Activated CD4-positive, alpha-beta T cell treated with anti-CD3 and anti-CD28 coated beads, Interleukin-2, amount 50 U/mL, for 24 hours (primary cell): ENCODE measurements at places on chromosomes 12 and 14.

DNA sequence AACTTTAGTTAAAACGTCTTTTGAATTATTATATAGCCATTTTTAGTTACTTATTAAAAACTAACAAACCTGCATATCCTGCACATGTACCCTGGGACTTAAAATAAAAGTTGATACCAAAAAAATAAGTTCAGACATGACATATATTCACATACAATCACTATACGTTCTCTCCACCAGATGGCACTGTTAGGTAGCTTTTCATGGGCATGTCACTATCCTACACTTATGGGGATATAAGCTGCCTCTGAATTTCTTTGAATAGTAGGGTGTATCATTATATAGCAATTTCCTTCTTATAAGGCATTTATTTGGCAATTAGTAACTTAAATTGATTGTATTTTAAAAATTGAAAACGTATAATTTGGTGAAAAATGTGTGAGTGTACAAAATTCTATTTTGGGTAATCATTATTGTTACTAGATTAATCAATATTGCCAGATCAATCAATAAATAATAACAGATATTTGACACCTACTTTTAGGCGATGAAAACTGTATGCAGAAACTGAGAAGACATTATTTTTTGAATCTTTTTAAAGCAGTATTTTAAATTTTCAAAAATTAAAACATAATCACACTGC lies 31.8 kb upstream of the OR10A7 start:
- DNase-seq = no peak

GRCh38 chr12:13937735-13938134 lies 43.7 kb downstream of the GRIN2B start:
- no peak for DNase-seq

DNA sequence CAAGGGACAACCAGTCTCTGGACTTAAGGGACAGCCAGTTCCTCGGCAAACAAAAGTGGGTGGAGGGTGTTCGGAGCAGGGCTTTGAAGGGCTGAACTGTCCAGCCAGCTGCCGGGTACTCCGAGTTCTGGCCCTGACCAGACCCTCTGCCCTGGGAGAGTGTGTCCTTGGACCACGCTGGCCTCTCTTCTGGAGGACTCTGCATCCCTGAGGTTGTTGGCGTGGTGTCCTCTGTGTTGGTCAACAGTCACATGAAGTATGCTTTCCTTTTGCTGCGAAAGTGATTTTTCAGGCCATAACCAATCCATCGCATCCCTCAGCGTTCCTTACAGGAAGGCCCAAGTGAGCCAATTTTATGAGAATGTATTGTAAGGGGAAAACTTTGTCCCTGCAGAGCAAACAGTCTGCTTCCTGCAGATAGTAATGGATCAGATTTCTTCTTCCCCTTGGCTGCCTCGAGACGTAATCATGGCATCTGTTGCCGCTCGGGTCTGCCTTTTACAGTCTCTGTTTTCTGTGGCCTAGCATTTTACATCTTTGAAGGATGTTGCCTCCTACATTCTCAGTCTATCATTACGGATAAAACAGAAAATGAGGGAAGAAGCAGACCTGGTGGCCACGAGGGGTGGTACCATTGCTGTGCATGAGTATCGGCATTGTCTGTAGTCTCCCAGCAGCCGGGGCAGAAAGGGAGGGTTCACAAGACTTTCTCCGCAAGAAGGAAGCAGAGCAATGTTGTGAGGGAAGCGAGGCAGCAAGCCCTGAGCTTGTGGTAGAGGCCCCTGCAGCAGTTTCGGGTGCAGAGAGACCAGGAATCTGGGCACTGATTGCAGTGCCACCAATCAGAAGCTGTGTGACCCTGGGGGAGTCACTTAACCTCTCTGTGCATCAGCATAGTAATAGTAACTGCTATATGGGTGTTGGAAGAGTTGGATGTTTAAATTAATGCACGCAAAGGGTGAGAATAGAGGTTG lies 47.4 kb downstream of the SMIM41 start:
- no peak for DNase-seq

GRCh38 chr12:104792570-104792969 lies 165.5 kb downstream of the SLC41A2 start:
- no peak for DNase-seq

GRCh38 chr12:93663729-93664084 lies 13.5 kb upstream of the CRADD start:
- DNase-seq = no peak

DNA sequence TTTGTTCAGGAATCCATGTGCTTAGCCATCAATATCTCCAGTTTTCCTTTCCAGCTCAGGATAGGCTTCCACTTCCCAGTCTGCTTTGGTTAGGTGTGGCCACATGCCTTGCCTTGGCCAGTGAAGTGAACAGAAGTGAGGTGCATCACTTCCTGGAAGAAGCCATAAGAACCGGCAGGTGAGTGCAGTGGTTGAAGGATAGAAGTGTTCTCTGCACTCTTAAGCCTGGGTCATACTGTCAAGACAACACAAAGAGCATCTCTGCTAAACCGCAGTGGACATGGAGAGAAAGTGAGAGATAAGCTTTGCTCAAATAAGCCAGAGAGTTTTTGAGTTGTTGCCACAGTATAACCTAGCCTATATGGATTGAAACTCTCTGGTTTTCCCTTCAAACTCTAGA lies 11.4 kb downstream of the GNG2 start:
- no peak for DNase-seq

- no peak for DNase-seq
Measured at GRCh38 chr14:34465069-34465859, 3.2 kb upstream of the SPTSSA start.

- no peak for DNase-seq
Measured at GRCh38 chr12:109475993-109476806, 900 bp downstream of the KCTD10 start.

GRCh38 chr12:122545855-122546254 lies 18.8 kb downstream of the KNTC1 start:
- no peak for DNase-seq

DNA sequence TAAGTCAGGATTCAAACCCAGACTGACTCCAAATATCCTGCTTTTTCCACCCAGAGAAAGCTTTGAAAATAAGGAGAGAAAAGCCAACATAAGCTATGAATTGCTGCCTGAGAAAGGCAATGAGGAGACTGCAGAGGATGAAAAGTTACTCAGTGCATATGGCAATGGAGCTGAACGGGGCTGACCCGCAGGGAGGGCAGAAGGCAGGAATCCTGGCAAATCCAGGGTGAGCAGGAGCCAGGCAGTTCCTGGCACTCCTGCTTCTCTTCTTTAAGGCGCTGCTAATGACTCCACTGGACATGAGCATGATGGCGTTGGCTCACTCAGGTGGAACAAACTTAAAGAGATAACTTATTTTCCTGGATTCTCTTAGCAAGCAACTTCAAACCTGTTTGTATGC lies 95.2 kb upstream of the TMCC3 start:
- DNase-seq = no peak

- no peak for DNase-seq
Measured at GRCh38 chr14:66101662-66102061, 384.5 kb upstream of the CCDC196 start.

DNA sequence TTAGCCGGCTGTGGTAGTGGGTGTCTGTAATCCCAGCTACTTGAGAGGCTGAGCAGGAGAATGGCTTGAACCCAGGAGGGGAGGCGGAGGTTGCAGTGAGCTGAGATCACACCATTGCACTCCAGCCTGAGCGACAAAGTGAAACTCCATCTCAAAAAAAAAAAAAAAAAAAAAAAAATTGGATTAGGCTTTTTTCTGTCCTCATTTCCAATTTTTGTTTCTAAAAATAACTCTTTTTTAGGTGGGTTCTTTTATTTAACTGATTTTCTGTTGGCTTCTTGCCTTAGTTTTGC lies 863.7 kb downstream of the LRFN5 start:
- DNase-seq = no peak

GRCh38 chr14:92217936-92218335 lies 96.2 kb downstream of the CPSF2 start:
- DNase-seq = no peak

DNA sequence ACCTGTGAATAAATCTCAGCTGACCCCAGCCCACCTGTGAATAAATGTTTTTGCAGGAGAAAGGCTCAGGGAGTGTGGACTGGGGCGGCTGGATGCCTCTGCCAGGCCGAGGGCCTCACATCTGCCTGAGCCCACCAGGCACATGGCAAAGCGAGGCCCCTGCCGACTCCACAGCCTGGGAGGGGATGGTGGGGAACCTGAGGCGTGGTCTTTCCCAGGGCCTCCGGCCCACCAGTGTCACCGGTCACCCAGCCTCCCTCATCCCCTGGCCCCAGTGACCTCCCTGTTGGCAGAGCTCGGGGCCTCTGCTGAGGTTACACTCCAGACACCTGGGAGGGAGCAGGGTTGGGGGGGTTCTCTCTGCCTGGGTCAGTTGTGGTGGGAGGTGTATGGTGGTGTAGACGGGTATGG lies 8.2 kb downstream of the NOC4L start:
- DNase-seq = no peak

- no peak for DNase-seq
Measured at GRCh38 chr12:103986829-103987228, 21.2 kb downstream of the TDG start.

- DNase-seq = peak; percentile 62
Measured at GRCh38 chr12:53352331-53353256, 16.4 kb upstream of the SP7 start.

- no peak for DNase-seq
Measured at GRCh38 chr14:74402401-74403251, 23.4 kb downstream of the SYNDIG1L start.

DNA sequence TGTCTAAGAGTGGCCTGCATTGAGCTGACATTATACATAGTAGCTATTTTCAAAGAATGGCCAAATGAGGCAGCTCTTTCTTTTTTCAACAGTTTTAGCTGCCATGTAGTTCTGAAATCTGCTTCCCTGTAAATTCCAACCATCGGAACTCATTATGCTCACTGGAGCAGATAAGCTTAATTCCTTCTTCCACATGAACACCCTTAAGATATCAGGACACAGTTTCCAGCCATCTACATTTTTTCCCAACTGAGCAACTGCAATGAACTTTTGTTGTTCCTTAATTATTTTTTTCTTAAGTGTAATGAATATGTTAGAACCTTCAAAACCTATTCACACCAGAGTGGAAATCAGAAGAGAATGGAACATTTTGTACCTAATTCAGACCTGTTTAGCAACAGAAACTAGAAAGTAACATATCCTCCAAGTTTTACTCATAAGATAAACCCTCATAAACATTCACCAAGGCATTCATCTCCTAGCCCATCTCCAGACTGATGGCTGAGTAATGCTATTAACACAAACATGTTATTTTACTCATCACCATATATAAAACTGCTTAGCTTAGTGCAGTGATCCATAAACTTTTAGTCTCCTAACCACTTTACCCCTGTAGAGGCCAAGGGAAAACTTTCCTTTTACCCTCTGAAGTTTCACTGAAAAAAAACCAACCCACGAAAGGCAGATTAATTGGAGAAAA lies 296.1 kb upstream of the SYT1 start:
- DNase-seq = no peak

DNA sequence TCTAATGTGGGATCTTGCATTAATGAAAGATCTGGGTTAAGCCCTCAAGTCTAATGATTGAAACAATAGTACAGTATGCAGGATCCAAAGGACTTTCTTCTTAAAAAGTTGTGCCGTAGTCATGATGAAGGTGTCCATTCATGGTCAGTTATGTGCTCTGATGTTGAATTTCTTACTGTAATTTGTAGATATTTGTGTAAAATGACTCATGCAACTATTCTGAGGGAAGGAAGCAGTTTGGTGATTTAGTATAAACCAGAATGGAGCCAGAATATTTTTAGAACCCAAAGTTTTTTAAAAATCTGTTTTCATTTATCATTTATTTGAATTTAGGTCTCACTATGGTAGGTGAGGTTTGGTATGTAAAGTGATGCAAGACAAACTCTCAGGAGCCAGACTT lies 151.2 kb downstream of the AKAP6 start:
- DNase-seq = no peak

DNA sequence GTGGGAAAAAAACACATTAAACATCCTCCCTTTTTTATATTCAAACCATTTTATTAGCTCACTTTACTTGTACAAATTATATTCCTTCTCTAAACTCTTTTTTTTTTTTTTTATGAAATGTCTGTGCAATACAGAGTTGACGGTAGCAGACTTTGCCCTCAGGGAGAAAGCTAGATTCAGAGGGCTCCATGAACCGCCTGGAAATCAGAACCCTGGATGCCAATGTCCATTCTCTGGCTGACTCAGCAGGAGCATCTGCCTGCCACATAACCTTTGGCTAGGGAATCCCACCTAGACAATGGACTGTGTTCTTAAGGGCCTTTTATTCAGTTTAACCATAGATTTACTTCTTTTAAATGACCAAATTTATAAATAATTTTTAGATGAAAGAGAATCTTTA lies 467.0 kb downstream of the MDGA2 start:
- DNase-seq = no peak

GRCh38 chr14:22980672-22981089 lies 1.7 kb downstream of the AJUBA start:
- DNase-seq = no peak

DNA sequence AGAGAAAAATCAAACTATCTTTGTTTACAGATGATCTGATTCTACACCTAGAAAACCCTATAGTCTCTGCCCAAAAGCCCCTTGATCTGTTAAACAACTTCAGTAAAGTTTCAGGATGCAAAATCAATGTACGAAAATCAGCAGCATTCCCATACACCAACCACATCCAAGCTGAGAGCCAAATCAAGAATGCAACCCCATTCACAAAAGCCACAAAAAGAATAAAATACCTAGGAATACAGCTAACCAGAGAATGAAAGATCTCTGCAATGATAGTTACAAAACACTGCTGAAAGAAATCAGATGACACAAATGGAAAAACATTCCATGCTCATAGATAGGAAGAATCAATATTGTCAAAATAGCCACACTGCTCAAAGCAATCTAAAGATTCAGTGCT lies 265.7 kb downstream of the AEBP2 start:
- DNase-seq = no peak

DNA sequence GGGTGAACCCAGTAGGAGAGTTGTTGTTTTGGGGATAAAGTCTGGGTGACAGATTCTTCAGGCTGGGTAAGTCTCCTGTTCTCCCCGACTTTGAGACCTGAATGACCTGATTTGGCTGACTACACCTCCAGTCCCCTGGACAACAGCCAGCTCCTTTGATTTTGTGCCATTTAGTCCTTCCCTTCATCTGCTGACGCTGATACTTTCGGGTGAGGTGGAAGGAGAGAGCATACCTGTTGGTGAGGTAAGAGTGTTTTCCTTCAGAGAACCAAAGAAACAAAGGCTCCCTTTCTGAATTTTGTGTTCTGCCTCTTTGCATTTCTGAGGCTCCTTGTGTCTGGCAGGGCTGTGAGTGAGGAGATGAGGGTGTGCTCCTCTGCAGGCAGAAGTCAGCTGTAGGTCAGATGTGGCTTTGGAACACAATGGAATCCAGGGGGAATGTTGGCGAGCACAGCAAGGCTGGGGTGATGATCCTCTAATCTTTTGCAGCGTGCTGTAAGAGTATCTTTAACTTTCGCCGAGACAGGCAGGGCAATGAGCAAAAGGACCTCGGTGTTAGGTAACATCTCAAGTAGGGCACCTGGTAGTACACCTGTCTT lies 12.1 kb downstream of the ETV6 start:
- no peak for DNase-seq

GRCh38 chr12:52149182-52149641 lies 42.6 kb downstream of the KRT80 start:
- no peak for DNase-seq
